ENCODE measurements at places on chromosomes 1 and 21.

DNA sequence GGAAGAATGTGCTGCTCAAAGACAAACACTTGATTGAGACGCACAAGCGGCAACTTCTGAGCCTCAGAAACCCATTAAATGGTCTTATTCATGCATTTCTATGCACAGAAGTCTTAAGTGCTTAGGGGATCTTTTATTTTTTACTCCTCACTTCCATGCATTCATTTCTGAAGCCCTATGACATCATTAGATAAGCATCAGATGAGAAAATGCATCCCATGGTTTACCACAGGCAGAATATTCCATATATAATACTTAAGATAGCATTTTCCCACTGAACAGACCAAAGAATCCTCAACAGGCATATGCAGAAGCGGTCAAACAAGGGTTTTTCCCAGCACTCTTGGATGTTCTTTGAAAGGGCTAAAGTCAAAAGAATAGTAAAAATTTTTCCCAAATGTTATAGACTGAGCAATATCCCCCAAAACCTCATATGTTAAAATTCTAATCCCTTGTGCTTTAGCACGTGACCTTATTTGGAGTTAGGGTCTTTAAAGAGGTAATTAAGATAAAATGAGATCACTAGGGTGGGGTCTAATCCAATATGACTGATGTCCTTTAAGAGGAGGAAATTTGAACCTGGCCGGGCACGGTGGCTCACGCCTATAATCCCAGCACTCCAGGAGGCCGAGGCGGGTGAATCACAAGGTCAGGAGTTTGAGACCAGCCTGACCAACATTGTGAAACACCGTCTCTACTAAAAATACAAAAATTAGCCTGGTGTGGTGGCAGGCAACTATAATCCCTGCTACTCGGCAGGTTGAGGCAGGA lies 22.6 kb upstream of the FAM89A start:
- DNase-seq = no peak

- DNase-seq = no peak
These were observed 52.8 kb upstream of the ACADM start for GRCh38 chr1:75671708-75672107.

GRCh38 chr1:53174971-53175913 lies 21.4 kb upstream of the CPT2 start:
- DNase-seq = no peak

DNA sequence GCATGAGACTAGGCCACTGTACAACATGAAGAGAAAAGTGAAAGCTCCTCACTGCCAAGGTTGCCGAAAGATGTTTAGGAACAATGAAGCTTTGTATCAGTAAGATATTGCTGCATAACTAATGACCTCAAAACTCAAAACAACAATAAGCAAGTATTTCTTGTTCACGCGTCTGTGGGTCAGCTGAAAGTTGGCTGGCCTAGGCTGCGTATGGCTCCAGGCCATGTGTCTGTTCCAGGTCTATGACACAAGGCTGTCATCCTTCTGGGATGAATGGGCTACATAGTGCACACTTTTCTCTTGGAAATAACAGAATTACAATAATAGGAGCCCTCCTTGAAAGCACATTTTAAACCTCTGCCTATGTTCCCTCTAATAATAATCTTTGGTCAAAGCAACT lies 515.9 kb downstream of the PLPP3 start:
- DNase-seq = no peak

- DNase-seq = no peak
These were observed 144.4 kb upstream of the USP24 start for GRCh38 chr1:55359611-55360010.

GRCh38 chr1:201216395-201217085 lies 25.9 kb downstream of the IGFN1 start:
- no peak for DNase-seq

- DNase-seq = no peak
These were observed 17.1 kb downstream of the KIF21B start for GRCh38 chr1:201006450-201006849.

DNA sequence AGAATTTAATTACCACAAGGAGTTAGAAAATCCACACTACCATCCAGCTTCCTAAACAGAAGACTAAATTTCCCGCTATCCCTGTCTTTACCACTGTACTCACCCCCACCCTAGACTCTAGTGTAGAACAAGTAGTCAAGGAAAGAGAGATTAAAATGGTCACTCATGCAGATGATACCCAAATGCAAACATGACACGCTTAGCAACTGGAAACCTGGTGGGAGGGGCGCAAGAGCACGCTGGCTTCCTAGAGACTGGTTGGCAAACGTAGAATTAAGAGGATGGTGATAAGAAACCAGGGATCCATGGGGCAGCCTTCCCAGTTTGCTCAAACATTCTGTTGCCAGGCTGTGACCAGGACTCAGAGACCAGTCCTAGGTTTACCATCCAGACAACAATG lies 9.9 kb upstream of the LDLRAD1 start:
- DNase-seq = no peak

DNA sequence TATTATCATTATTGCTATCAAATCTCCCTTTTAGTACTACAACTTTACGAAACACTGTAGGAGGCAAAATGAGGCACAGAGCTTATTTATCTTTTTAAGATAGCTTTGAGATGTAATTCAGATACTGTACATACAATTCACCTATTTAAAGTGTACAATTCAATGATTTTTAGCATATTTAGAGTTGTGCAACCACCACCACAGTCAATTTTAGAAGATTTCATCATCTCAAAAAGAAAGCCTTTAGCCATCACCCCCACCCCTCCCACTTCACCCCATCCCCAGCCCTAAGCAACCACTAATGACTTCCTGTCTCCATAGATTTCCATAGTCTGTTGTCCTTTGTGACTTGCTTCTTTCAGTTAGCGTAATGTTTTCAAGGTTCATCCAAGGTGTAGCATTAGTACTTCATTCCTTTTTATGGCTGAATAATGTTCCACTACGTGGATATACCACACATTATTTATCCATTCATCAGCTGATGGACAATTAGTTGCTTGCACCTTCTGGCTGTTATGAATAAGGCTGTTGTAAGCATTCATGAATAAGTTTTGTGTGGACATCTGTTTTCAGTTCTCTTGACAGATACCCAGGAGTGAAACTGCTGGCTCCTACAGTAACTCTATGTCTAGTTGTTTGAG lies 9.4 kb upstream of the CAPN9 start:
- no peak for DNase-seq

GRCh38 chr1:214050513-214051401 lies 63.0 kb downstream of the PROX1 start:
- no peak for DNase-seq

- DNase-seq = no peak
These were observed 115.4 kb downstream of the OLFML2B start for GRCh38 chr1:161908264-161908663.

DNA sequence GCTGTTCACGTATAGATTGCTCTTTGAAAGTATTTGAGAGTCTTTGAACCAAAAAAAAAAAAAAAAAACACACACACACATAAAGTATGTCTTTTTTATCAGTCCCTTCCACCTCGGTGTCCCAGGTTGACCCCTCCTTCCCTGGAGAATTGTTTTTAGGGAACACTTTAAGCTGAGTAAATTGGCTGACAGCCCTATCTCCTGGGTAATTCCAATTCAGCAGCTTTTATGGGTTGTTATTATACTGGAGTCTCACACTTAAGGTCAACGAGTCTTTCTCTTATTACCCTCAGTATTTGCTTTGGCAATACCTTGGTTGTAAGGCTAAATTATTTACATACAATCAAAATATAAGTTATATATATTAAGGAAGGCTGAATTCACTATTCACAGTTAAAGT lies 69.4 kb downstream of the SLC30A10 start:
- no peak for DNase-seq

DNA sequence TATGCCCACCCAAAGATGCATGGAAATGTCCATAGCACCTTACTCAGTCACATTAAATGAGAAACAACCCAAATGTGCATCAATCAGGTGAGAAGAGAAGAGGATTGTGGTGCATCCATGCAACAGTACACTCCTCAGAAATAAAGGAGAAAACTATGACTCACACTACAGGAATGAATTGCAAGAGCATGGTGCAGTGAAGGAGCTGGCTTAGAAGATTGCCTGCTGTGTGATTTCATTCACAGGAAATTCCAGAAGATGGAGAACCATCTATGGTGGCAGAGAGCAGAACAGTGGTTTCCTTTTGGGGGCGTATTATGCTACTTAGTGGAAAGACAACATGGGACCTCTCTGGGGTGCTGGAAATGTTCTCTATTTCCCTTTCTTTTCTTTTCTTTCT lies 278.6 kb upstream of the AJAP1 start:
- no peak for DNase-seq

DNA sequence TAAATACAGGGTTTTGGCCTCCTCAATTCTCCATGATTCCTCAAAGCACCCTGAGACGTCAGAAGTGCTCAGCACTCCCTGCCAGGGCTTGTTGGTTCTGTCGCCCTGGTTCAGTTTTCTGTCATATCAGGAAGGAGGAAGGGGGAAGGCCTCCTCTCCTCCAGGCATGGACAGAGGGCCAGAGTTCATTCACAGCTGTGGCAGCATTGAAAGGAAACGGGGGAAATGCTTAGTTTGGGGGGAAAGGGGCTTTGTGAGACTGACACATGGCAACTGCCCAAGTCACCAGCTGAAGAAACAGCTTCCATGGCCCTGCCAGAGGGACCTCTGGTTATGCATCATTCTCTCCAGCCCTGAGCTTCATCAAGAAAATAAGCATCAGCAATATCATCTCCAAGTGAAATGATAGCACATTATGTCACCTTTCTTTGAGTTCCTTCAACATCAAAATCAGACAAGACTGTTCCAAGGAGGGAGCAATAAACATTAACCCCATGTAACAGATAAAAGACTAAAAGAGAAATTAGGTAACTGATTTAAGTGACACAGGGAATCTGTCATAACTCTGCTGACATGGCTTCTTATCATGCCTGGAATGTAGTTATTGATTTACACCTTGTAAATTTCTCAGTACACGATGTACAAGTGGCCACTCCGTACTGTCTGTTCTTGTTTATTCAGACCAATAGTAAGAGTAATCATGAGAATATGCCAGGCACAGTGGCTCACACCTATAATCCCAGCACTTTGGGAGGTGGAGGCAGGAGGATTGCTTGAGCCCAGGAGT lies 103.2 kb upstream of the SLC25A33 start:
- DNase-seq = no peak

GRCh38 chr21:33109574-33110339 lies 39.8 kb downstream of the OLIG1 start:
- peak; percentile 21 for DNase-seq

GRCh38 chr1:209823143-209824041 lies 4.4 kb upstream of the UTP25 start:
- DNase-seq = peak; percentile 79

GRCh38 chr1:225559326-225559725 lies 93.6 kb downstream of the ENAH start:
- DNase-seq = no peak

DNA sequence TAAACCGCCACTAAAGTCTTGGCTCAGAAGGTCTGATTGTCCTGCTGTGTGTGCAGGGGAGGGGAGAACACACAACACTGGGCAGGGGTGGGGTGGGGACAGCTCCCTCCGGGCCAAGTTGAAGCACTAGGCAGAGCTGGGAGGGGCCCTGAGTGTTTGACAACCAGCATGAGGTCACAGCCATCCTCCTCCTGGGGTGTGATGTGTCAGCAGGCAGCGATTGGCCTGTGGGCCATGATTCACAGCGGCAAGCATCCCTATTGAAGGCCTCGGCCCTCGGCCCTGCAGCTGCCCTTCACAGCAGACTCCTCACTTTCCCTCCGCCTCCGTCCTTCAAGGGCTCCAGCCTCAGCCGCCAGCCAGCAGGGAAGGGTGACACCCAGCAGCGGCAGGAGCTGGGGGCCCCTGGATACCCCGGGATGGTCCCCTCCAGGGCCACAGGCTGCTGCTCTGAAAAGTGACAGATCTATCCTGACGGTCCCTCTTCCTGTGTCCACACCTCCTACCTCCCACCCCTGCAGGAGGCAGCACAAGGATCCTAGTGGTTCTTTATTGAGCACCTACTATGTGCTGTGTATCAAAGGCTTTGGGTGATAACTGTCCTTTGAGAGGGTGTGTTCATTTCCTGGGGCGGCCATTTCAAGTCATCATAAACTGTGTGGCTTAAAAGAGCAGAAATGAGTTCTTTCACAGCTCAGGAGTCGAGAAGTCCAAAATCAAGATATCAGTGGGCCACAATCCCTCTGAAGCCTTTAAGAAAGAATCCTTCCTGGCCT lies 66.0 kb upstream of the SLC25A33 start:
- DNase-seq = no peak

GRCh38 chr1:229027622-229028182 lies 243.2 kb upstream of the RAB4A start:
- DNase-seq = no peak

Measured in erythroblast (primary cell).